Activated T-cell treated with anti-CD3 and anti-CD28 coated beads for 48 hours (primary cell): ENCODE measurements at places on chromosomes 1 and 21.
A peak's percentile ranks its signal among the peaks of the same experiment; 100 is the strongest.

GRCh38 chr1:238099871-238100270 lies 209.1 kb upstream of the ZP4 start:
- no peak for DNase-seq

- no peak for DNase-seq
These were observed 17.3 kb upstream of the ACADM start for GRCh38 chr1:75707191-75707590.

DNA sequence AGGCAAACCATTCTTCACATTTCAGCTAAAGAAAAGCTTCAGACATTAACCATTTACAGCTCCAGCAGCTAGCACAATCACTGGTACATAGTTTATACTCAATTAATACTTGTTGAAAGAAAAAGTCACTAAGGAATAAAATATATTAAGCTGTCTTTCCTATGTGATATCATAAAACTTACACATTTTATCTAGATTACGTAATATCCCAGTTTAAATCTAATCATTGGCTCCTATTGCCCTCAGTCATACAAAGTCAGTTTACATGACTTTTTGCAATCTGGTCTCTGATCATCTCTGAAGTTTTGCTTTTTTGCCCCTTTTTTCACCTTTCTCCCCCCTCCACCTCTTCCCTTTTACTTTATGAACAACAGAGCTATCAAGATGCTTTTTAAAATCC lies 8.5 kb upstream of the PRRC2C start:
- no peak for DNase-seq

- DNase-seq = no peak
These were observed 8.1 kb downstream of the AGL start for GRCh38 chr1:99858286-99858685.

GRCh38 chr1:1678581-1679380 lies 13.8 kb downstream of the SLC35E2B start:
- DNase-seq = peak; percentile 68
